ENCODE measurements at places on chromosomes 6 and 20.

DNA sequence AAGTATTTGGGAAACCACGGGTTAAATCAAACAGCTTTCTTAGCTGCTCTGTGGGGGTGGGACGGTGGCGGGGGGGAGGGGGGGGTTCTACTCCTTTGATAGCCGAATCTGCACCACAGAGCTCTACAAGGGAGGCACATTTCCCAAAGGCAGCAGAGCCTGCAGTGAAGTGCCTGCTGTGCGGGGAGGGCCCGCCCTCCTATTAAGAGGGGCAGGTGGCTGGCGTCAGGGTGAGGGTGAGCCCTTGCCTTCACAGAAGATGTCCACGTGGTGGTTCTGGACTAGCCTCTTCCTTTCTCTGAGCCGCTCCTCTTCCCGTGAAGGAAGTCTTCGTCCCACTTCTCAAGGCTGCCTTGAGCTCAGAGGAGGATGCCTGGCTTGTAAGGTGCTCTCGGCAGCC is 174.9 kb upstream of the THBS2 start:
- no peak for DNase-seq

DNA sequence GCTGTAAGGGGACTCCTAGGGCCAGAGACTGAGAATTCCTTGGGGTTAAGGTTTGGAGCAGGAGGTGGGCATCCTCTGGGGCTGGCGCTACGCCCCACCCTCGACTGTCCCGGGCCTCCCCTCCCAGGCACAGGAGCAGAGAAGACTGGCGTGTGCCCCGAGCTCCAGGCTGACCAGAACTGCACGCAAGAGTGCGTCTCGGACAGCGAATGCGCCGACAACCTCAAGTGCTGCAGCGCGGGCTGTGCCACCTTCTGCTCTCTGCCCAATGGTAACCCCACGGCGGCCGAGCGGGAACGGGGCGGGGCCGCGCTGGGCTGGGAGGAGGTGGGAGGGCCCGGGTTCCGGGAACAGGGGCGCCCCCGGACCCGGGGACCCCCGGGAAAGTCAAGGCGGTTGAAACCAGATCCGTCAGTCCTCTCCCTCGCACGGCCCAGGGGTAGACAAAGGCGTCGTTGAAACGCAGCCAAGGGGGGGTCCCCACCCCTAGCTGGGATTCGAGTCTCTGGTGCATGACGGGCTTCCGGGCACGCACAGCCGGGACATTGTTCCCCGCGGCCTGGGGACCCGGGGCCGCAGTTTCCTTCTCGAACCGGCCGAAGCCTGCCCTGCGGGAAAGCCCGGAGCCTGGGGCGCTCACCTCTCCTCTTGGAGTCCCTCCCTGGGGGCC is 844 bp downstream of the WFDC2 start:
- no peak for DNase-seq

DNA sequence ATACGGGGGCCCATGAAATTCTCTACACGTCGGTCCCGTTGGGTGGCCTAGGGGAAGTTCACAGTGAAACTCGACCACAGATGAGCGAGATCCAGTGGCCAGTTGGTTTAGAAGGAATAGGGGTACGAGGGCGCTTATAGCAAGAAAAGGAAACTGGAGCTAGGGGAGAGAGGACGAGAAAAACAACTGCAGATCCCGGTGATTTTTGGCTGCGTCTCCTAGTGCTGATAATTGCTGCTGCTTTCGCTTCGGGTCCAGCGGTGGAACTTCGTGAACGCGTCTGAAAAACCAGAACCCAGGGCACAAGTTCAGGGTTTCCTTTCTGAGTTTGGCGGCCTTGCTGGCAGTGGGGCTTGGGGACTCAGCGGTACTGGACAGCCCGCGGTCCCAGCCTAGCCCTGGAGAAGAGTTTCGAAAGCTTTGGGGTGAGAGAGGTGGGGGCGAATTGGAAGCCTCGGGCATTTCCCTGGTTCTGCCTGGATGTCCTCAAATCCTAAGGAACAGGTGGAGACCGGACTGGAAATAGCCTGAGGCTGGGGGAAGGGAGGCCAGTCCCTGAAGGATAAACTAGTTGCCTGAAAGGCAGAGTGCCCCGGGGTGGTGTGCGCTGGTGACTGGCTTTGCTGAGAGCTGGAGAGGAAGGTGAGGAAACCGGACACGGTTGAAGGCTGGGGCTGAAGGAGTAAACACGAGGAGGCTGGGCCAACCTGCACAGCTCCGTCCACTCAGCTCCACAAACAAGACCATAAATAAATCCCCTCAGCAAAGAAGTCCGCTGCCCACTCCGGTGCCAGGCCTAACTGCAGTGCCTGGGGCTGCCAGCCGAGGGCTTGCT is 793 bp downstream of the GMPR start:
- DNase-seq, result peak; percentile 23

GRCh38 chr6:149140137-149140909 is 177.2 kb upstream of the TAB2 start:
- DNase-seq, result peak; percentile 25

GRCh38 chr6:3011158-3011557 is 11.5 kb downstream of the NQO2 start:
- DNase-seq, result no peak

DNA sequence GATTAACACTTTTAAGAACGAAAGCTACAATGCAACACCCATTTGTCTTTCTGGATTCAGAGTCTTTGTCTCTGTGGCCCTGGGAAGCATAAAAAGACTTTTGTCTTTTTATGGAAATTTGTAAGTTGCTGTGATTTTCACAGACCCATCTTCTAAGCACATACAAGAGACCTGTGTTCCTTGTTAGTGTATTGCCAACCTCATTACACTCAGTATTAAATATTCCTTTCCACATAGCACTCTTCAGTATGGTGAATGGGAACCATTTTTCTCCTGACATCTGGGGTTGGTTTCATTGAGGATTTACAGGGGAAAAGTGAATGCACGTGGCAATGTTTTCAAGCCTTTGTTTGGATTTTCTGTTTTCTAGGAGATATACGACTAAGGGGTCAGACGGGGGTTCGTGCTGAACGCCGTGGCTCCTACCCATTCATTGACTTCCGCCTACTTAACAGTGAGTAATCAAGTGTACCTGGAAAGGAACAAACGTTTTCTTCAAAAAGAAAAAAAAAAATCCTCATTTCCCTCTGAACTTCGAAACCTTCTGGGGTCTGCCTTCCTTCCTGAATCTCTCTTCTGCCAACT is 141.7 kb downstream of the MTFR2 start:
- DNase-seq, result no peak

- no peak for DNase-seq
Observed at GRCh38 chr20:24862606-24863005, 86.5 kb upstream of the CST7 start.

DNA sequence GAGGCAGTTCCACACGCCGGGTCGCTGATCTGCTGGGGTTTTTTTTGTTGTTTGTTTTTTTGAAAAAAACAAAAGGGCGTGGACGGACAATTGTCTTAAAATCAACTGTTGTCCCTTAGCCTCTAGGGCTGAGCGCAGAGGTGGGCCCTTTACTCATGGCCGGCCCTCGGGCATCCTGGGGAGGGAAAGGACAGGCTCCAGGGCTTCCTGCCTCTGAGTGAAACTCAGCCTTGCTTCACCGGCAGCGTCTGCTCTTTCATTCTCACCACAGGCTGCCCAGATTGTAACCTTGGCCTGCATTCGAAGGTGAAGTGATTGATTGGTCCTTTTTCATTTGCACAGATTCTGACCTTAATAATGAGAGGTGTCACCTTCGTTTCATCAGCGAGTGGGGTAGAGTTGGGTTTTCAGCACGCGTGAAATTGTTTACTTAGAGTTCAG is 797 bp downstream of the SMIM13 start:
- DNase-seq, result no peak

DNA sequence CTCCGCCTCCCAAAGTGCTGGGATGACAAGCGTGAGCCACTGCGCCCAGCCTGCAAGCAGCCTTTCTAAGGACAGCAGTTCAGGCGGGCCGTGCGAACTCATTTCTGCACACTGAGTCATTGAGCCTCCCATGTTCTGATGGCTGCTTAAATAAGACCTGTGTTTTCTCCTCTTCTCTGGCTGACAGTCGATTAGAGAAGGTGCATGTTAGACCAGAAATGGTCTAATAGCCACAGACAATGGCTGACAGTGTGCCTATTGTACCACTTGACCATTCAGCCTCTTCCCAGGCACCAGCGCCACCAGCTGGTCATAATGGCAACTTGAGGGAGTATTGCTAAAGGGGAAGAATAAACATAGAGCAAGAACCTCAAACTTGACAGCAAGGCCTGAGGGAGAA is 6.2 kb downstream of the CST11 start:
- DNase-seq, result no peak
